ENCODE measurements at places on chromosomes 7 and 10. TPM values are rescaled to one million over a fixed set of nuclear protein-coding genes. Genes with fewer than 3 reads are reported as not detected.

Gene TAS2R41
- total RNA-seq, result not detected

Gene ACHE
- not detected for total RNA-seq

Gene FZD1
- total RNA-seq, result 0.17 TPM

Gene METTL27
- total RNA-seq, result 0.74 TPM

Gene ZC3HAV1L
- total RNA-seq, result 15.6 TPM

Gene MYO1G
- 403 TPM for total RNA-seq
